GM23248 (cell line): ENCODE measurements at places on chromosomes 4 and X.
A peak's percentile ranks its signal among the peaks of the same experiment; 100 is the strongest.

- DNase-seq = no peak
These were observed 34.2 kb upstream of the SH3D19 start for GRCh38 chr4:151359576-151359975.

GRCh38 chrX:34873500-34874225 is 68.9 kb upstream of the FAM47B start:
- DNase-seq = no peak

DNA sequence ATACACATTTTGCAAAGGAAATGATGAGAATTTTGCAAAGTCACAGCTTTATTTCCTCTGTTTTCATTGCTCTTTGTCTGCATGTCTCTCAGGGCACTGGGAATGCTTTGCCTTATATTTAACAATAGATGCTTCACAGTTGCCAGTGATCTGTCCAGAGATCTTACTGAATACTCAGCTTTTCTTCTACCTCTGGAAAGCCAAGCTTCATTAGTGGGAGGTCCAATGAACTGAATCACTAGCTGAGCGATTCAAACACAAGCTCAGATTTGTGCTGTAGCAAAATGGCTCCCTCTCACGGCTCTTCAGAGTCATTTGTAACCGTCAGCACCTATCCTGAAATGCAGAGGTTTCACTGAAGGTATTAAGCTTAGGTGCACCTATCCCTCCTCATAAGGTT is 138.9 kb downstream of the DCLK2 start:
- DNase-seq = peak; percentile 89

DNA sequence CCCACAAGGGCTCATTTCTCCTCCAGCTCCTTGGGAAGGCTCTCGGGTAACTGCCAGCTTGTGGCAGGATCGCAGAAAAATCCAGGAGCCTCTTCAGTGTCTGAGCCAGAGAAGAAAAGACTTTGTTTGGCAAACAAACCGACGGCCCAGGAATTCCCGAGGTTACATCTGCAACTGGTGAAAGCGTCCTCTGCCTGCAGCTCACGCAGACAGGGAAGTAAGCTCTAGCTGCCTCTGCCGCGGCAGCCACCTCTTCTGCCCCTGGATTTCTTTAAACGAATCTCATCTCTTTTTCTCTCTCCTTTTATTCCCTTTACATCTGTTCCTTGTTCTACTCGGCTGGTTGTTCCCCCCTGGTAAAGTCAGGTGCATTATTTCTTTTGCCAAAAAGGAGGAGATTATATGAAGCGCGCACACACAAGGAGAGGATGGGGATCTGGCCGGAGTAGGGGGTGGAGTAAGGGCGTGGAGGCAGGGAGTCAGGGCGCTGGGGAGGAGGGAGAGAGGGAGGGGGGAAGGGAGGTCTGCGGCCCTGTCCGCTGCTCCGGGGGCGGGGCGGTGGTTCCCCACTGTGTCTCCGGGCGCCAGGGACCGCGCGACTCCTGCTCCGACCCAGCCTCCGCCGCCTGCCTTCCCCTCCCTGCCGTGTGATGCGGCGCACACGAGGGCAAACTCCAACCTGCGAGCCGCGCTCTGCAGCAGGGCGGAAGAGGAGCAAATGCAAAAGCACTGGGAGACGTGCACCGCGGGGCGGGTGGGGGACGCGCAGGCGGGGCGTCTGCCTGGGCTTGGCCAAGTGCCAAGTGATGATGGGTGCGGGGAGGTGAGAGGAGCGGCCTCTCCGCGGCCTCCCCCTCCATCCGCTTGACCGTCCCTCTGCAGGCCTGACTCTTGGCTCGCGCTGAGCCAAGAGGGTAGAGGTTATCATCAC is at the start of gene DCHS2:
Gene DCHS2 (minus strand): TSS at position 459 of the 931 bp plus-strand sequence. CDS start 444 bp downstream, at position 15.
- peak; percentile 35 for DNase-seq

GRCh38 chrX:18674417-18674787 is 2.5 kb upstream of the RS1 start:
- DNase-seq = no peak

- no peak for DNase-seq
These were observed 70.3 kb downstream of the PPEF2 start for GRCh38 chr4:75831856-75832405.

DNA sequence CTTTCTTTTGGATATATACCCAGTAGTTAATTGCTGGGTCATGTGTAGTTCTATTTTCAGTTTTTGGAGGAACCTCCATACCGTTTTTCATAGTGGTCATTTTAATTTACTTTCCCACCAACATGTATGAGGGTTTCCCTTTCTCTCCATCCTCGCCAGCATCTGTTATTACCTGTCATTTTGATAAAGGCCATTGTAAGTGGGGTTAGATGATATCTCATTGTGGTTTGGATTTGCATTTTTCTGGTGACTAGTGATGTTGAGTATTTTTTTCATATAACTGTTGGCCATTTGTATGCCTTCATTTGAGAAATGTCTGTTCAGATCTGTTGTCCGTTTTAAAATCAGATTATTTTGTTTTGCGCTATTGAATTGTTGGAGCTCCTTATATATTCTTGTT is 28.8 kb upstream of the CXCL2 start:
- DNase-seq = no peak

- DNase-seq = peak; percentile 60
These were observed 122.7 kb downstream of the CBLL2 start for GRCh38 chrX:22395372-22395771.

DNA sequence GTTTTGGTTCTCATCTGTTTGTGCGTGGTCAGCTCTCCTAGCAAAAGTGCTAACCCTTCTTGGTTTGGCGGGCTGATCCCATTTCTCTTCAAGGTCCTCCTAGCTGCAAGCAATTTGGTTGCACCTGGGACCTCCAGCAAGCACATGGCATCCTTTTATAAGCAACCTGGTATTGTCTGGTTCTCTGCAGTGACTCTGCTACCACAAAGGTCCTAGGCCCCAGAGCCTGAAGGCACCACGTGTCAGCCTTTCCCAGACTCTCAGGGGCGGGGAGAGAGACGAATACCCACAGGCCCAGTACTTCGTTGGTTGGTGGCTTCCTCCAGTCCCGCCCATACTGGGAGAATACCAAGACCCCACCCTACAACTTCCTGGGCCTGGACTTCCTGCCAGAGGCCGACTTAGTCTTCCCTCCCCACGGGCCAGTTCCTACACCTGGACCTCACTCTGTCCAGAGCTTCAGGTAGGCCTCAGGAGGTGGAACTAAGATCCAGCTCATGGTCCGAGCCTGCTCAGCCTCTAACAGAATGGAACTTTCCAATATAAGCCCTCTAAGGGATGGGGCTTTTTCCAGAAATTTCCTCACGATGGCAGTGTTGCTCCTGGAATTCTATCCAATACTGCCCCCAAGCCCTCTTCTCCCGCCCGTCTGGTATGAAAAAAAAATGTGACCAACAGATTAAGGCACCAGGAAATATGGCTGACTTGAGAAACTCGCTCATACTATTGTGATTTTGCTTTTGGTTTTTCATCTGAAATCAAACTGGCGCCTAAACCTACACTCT is 192.5 kb upstream of the STK26 start:
- peak; percentile 42 for DNase-seq

DNA sequence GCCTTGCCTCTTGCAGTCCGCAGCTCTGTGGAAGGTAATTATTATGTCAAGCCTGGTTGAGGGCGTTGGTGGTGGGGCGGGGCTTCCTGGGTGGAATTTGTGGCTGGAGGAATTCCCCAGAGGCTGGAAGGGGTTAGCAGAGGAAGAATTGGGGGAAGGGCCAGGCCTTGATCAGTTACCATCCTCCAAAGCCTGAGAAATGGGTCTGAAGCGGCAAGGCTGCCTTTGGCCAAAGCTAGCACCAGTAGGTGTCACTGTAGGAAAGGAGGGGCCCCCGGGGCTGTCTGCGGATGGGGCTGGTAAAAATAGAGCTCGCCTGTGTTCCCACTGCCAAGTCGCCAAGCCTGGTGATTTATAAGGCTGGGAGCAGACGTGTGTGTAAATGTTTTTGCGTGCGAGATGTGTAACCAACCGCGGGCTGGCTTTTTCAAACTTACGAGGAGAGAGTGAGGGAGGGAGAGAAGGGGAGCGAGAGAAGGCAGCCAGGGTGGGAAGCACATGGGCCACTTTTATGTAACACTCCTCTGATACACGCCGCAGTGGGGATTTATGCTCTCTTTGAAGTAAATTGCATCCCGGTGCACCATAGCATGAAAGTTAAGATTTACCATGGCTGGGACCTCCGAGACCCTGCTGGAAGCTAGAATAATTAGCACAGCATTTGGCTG is 367.0 kb downstream of the BCOR start:
- DNase-seq = peak; percentile 84

- no peak for DNase-seq
These were observed 332.9 kb downstream of the RAB28 start for GRCh38 chr4:13151194-13151593.

- DNase-seq = peak; percentile 3
These were observed 173.4 kb upstream of the JADE1 start for GRCh38 chr4:128635955-128636560.

- DNase-seq = no peak
These were observed 232.3 kb upstream of the RPS6KA3 start for GRCh38 chrX:20498851-20499635.

DNA sequence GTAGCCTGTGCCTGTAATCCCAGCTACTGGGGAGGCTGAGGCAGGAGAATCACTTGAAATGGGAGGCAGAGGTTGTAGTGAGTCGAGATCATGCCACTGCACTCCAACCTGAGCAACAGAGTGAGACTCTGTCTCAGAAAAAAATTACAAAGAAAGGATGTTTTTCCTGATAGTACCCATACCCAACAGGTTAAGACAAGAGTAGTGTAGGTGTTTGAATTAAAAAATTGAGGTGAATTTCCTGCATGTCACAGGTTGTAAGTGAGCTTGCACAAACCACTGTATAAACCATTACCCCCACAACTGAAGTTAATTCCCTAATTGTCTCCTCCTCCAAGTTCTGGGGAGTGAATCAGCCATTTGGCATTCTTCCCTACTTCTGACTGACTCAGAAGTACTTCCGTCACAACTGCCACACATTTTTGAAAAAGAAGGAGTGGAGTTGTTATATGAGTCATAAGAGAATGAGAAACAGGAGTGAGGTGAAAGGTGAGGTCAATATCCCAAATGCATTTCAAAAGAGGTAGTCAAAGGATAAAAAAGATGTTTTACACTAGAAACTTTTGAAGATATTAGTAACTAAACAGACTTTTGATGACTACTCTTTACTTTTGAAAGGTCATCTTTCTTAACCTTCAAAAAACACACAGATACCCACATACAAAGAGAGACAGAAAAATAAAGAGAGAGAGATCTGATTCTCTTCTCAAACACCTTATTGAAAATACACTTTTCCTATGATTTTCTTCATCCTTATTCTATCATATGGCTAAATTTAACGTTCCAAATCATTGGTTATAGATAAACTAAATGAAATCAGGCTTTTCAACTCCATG is 134.5 kb downstream of the BTC start:
- peak; percentile 96 for DNase-seq

- DNase-seq = no peak
These were observed 96.8 kb upstream of the MAP9 start for GRCh38 chr4:155473420-155474095.

DNA sequence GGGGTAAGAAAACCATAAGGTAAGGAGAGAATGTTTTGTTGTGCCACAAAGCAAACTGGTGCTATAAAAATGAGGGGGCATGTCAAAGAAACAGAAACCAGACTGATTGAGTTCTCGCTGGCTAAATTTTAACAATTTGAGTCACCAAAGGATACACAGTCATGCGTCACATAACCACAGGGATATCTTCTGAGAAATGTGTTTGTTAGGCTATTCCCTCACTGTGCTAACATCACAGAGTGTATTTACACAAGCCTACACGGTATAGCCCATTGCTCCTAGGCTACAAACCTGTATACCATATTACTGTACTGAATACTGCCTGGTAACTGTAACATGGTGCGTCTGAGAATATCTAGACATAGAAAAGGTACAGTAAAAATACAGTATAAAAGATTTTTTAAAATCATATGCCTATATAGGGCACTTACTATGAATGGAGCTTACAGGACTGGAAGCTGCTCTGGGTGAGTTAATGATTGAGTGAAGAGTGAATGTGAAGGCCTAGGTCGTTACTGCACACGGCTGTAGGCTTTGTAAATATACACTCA is 50.1 kb downstream of the FBXW7 start:
- DNase-seq = peak; percentile 71

DNA sequence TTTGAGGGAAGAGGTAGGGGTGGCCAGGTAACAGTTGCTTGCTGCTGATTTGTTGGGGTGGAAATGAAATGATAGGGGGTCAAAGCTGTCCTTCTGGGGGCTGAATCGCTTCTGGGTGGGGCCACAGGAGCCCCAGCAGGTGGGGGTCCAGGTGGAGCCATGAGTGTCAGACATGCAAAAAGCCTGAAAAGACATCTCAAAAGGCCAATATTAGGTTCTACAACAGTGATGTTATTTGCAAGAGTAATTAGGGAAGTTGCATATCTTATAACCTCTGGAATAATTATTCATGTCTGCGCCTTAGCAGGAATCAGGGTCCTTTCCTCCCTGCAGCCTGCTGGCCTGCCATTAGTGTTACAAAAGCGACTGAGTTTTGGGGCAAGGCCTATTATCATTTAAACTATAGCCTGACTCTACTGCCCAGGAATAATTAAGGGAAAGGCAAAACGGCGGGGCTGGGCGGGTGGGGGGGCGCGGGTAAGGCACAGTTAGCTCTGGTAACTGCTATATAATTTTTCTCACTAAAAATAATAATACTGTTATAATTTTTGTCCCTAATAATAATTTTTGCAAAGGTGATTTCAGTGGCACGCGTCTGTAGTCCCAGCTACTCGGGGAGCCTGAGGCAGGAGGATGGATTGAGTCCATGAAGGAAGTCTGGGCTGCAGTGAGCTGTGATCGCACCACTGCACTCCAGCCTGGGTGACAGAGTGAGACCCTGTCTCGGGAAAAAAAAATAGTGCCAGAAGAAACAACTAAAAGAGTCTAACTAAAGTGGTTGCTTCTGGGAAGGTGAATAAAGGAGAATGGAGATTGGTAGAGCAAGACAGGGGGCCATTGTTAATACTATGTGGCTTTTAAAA is 145.7 kb downstream of the MAGEB17 start:
- DNase-seq = no peak

DNA sequence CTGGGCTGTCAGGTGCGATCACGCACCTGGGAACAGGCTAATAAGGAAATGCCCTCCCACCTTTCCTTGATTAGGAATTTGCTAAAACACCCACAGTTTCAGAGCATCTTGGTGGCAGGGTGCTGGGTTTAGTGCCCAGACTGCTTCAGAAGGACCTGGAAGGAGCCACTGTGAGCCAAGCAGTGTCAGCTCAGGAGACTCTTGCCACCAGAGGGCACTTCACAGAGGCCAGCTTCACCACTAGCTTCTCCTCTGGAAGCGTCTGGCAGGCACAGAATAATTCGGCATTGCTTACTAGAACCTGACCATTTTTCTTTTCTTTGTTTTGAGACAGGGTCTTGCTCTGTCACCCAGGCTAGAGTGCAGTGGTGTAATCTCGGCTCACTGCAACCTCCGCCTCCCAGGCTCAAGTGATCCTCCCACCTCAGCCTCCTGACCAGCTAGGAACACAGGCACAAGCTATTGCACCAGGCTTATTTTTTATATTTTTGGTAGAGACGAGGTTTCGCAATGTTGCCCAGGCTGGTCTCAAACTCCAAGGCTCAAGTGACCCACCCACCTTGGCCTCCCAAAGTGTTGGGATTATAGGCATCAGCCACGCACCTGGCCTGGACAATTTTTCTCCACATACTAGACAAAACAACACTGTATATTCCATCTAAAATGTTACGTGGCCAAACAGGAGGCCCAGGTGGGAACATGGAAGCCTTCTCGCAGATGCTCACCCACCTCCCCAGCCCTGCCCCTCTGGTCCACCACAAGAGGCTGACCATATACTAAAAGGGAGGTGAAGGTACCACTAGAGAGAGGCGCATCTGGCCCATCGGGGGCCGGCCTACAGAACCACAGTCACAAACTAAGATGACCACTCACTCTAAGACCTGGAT is 14.1 kb downstream of the NOP14 start:
- DNase-seq = peak; percentile 50
